ENCODE measurements at places on chromosomes 3 and 15. TPM values are rescaled to one million over a fixed set of nuclear protein-coding genes. Genes with fewer than 3 reads are reported as not detected.
A peak's percentile ranks its signal among the peaks of the same experiment; 100 is the strongest.

The BUB1B gene
- 0.41 TPM for total RNA-seq

The POTEB2 gene
- not detected for total RNA-seq

The SLC12A1 gene
- not detected for total RNA-seq

The H1-8 gene
- total RNA-seq = not detected

The TTLL3 gene
- 76.5 TPM for total RNA-seq

DNA sequence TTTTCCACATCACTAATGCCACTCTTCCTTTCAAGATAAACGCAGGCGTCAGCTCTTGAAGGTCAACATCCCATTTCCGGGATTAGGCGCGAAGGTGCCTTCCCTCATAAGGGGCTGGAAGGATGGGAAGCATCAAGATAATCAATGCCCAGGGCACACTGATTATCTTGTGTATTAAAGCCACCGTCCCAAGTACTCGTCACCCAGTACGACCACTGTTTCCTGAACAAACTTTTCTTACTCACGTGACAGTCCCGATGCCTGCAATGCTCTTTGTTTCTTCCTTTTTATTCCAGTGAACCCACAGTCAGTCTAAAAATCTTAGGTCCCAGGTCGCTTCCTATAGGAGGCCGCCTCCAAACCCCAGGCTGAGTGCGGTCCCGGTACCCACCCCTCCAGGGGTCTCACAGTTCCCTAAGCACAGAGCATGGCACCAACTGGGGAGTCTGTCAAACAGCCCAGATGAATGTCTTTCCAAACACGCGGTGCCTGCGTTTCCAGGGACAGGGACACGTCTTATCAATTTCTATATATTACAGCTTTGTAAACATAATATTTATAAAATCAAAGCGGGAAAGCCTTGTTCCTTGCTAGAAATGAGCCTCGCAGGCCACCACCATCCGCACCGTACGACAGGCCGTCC lies 589 bp downstream of the ANAPC13 start:
- DNase-seq = no peak

DNA sequence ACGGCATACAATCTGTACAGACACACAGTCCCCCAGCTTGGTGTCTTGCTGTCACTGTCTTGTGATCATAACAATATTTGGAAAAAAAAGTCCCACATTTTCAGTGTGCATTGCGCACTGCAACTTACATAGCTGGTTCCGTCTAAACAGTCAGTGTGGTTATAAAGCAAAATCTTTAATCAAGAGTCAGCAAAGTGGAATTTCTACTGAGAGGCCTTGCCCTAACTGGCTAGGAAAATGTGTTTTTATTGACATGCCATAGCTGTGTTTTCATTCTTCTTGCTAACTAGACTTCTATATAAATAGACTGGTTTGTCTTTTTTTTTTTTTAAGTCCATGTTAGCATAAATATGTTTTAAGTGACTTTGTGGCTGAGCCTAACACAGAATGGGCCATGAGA lies 174.8 kb downstream of the POLR2M start:
- DNase-seq = no peak

GRCh38 chr3:118628704-118629341 lies 405.8 kb downstream of the IGSF11 start:
- DNase-seq = no peak

- no peak for DNase-seq
Measured at GRCh38 chr3:52983828-52984227, 62.0 kb downstream of the SFMBT1 start.

DNA sequence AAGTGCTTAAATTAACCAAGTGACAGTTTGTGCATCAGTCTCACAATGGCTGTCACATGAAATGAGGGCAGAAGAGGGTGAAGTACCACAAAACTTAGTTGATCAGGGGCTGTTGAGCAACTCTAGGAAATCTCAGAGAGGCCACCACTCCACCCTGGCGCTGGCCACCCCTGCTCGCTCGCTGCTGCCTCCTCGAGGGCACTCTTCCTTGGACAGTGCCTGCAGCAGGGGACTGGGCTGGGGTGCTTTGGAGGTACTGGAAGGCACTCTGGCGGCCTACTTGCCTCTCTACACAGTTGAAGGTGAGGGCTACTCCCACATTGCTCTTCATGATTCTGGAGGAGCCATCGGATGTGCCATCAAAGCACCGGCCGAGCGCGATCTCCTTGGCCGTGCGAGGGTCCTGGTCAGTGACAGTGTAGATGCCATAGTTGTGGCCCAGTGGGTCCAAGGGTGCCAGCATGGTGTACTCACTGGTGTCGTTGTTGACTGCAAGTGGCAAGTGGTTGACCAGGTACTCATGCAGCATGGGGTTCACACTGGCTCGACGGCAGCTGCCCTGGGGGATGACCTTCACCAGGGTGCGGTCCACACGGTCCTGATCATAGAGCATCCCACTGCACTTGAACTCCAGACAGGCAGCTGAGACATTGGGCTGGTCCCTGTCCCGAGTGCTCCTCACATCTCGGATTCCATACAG lies 11.6 kb upstream of the CLPX start:
- DNase-seq = no peak

DNA sequence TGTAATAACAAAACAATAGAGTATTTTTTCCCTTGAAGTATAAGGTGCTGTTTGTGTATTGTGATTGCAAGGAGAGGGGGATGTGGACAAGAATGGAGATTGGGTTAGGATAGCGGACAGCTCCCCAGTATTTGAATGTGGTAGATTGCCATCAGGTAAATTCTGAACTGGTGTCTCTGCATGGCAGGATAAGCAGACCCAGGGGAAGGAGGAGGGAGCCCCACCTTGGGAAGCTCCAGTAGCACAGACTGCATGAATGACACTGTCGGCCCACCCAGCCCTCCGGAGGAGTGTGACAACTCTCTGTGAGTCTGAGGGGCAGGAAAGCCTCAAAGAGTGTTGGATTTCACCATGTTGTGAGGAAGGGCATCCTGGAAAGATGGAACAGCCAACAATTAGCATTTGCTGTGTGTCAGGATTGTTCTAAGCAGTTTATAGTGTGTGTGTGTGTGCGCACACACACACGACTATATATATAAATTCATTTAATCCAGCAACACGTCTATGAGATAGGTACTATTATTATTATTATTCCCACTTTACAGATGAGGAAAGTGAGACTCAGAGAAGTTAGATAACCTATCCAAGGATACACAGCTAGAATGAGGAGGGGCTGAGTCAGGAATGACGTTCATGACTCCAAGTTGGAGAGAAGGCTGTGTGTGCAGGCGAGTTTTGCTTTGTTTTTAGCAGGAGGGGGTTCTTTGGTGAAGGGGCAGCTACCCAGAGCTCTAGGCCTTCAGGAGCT lies 63.4 kb upstream of the LCTL start:
- no peak for DNase-seq

- DNase-seq = no peak
Measured at GRCh38 chr3:46717447-46718231, at the start of gene PRSS50. TSS of gene PRSS50 (minus strand) at chr3:46717869. CDS start at chr3:46717824, 45 bp downstream.

GRCh38 chr3:182739619-182740018 lies 53.7 kb upstream of the ATP11B start:
- DNase-seq = no peak

- DNase-seq = no peak
Measured at GRCh38 chr3:155908086-155908485, 37.6 kb downstream of the GMPS start.

GRCh38 chr15:39165020-39165706 lies 415.7 kb upstream of the THBS1 start:
- DNase-seq = no peak

- DNase-seq = no peak
Measured at GRCh38 chr3:13762906-13763305, 117.0 kb downstream of the WNT7A start.

- DNase-seq = no peak
Measured at GRCh38 chr15:92839696-92840095, 60.4 kb upstream of the CHD2 start.

- DNase-seq = no peak
Measured at GRCh38 chr3:70824078-70824477, 511.6 kb upstream of the MDFIC2 start.

DNA sequence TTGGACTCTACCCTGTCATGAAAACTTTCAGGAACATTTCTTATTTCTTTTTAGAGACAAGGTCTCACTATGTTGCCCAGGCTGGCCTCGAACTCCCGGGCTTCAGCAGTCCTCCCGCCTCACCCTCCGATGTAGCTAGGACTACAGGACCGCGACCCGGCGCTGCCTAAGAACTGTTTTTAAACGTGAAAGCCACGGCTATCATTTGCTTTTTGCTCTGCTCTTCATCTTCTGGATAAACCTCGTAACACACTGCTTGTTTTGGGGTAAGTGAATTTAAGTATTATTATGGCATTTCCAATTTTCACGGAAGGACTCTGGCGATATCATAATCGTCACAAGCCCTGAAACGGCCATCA lies 14.3 kb upstream of the CCNL1 start:
- DNase-seq = peak; percentile 27

DNA sequence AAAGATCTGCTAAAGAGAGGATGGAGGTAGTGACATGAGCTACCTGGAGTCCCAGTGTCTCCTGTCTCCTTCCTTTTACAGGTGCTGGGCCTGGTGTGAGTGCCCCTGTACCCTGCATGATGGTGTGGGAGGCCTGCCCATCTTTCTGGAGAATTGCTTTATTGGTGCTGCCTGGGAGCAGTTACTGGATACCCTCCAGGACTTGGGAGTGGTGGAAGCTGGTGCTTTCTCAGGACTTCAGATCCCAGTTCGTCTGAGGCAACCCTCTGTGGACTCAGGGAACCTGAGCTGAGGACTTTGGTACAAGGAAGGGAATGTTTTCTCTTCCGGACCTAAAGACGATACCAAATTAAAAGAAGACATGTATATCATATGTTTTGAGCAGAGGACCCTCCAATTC lies 18.3 kb upstream of the NUDT16 start:
- DNase-seq = no peak

GRCh38 chr15:57932348-57932747 lies 133.2 kb downstream of the ALDH1A2 start:
- DNase-seq = no peak

DNA sequence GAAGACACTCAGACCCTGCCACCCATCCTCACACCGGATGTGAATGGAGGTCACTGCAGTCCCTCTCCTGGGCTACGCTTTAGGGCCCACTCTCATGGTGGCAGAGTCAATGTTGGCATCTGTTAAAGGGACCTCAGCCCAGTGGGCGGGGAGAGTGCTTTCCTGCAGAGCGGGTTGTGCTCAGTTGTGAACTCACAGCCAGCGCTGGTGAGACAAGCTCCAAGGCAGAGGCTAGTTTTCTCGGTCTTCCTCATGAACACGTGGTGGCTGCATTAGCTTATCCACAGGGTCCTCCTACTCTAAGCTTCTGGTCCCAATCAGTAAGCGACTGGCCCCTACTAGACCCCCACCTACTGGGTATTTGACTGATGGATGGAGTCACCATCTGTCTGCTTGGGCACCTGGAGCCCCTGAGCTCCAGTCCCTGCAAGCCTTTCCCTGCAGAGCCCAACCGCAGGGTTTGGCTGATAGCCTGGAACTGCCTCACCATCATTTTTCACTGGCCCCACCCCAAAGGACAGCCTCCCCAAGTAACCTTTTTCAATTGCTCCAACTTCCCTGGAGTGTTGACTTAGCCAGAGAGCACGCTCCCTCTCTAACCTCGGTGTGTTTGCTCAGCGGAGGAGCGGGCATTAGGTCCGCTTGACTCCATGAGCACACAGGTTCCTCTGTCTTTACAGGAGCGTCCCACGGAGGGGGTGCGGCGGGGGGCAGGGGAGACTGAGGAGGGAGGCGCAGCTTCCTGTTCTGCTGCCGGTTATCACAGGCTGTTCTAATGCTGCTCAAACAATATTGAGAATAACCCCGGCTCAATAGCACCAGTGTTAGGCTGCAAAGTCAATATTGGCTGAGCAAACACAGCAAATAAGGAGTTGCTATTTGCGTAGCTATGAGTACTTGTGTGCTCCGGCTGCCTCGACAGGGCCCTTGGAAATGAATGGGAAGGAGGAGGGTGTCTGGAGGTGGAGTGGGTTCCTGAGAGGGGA lies 141.7 kb downstream of the RPLP1 start:
- no peak for DNase-seq

- DNase-seq = no peak
Measured at GRCh38 chr15:96089405-96090058, 241.0 kb upstream of the NR2F2 start.

DNA sequence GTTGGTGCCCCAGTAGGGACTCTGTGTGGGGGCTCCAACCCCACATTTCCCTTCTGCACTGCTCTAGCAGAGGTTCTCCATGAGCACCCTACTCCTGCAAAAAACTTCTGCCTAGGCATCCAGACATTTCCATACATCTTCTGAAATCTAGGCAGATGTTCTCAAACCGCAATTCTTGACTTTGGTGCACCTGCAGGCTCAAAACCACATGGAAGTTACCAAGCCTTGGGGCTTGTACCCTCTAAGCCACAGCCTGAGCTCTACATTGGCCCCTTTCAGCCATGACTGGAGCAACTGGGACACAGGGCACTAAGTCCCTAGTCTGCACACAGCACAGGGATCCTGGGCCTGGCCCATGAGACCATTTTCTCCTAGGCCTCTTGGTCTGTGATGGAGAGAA lies 66.5 kb upstream of the VGLL3 start:
- DNase-seq = no peak

DNA sequence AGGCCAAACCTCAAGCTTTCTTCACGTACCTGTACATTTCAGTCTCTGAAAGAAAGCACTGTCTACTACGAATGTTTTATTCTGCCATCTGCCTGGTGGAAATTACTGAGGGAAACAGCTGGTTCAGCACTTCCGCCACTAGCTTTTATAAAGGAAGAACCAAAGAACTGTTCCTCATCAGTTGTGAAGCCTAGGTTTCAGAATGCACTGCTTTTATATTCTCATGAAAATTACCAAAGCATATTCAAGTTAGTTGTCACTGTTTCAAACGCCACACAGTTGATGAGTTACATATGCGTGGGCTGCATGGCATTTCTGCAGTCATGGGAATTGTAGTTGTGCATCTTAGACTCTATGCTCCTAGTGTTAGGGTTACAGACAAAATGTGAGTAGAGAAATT lies 21.5 kb upstream of the ZBTB38 start:
- no peak for DNase-seq
